ENCODE measurements at places on chromosomes 11 and 22.

DNA sequence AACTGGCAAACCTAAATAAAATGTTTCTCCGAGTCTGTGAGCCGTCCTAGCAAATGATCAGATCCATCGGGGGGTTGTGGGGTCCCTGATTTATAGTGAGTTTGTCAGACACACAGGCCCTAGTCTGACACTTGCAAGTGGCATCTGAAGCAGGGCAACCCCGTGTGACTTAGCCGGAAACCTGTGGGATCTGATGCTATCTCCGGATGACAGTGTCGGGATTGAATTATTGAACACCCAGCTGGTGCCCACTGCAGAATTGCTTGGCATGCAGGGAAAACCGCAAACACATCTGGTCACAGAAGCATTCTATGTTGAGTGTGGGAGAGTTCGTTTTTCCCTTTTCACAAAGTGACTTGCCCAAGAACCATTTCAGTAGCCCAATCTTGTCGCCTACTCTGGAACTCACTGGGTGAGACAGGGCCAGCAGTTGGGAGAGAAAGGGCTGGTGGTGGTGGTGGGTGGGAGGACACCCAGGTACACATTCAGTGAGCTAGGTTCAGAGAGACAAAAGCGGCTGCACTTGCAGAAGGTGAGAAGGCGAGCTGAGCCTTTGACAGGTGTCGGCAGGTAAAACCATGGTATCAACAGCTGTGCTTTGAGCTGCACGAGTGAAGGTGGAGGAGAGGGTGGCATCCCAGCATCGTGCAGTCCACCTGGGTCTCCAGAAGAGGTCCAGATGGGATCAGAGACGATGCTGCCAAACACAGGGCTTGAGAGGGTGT, 33.7 kb upstream of the B3GAT1 start:
- no peak for DNase-seq

DNA sequence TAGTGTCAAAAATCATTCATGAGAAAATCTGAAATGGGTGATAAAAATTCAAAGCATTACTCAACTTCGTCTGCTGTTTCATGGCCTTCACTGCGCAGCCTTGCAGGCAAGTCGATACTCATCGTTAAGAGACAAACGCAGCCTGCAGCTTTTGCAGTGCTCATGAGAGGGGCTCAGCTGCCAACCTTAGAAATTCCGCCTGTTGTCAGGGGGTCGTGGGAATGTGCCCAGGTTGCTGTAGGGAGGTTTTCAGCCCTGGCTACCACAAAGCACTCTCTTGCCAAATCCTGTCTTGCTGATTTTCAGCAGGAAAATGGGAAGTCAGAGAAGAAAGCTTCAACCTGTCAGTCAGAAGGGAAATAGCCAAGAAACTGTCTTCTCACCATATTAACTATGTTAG, 25.4 kb upstream of the GRAMD1B start:
- no peak for DNase-seq

DNA sequence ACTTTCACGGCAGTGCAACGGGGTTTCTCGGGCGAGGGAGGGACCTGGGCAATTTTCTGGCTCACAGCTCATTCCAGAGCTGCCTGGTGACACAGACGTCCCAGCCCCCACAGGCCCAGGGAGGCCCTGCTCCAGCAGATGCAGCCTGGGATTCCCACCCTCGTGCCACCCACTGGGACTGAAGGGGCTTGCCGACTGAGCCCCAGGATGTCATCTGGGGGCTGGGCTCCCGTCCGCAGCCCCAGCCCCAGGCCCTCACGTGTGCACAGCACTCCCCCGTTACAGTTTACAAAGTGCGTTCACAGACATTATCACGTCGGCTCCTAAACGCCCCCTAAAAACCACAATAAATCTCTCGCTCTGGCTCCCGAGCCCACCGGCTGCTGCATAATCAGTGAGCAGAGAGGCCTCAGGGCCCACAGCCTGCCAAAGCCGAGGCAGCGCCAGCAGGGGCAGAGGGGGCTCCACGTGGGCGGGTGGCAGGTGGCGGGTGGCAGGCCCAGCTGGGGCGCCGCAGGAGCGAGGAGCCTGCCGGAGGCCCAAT, 76.9 kb upstream of the TCF20 start:
- no peak for DNase-seq

DNA sequence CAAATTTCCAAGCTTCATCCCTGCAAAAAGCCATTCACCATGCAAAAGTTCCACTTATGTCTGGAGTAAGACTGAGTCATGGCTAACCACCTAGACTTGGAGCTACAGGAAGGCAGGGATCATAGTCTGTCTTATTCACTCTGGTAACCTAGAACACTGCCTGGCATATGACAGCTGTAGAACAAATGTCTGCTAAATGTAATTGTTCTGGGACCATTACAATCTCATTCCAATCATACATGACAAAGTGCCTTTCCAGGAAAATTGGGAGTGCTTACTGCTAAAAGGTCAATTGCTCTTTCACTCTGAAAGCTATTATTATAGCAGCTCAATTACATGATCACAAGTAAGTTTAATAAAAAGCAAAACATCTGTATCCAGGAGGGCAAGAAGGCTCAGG, 99.1 kb upstream of the CHRM4 start:
- no peak for DNase-seq

DNA sequence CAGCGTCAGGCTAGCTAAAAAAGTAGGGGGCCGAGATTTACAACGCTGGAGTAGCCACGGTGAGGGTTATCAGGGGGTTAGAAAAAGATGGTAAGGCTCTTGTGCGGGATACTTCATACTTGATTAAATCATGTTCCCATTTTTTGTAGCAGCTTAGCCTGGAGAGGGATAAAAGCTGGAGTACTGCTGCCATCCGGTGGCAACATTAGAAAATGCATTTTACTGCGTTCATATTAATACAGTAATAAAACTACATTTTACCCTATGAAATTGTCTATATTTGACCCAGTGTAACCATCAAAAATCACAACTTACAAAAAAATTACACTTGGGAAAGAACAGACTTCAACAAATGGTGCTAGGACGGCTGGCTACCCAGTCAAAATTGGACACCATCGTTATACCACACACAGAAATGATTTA, 17.3 kb downstream of the RPUSD4 start:
- no peak for DNase-seq

DNA sequence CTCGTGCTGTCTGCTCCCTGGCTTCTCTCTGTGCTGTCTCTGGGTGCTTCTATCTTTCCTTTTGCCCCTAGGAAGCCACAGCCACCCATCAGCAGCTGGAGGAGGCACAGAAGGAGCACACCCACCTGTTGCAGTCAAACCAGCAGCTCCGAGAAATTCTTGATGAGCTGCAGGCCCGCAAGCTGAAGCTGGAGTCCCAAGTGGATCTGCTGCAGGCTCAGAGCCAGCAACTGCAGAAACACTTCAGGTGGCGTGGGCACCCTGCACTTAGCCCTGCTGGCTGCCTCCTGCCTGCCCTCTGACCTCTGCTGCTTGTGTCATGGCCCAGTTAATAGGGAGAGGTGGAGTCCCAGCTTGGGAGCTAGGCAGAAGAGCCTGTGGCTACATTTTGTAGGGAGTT, 67.8 kb downstream of the CEP164 start:
- no peak for DNase-seq

DNA sequence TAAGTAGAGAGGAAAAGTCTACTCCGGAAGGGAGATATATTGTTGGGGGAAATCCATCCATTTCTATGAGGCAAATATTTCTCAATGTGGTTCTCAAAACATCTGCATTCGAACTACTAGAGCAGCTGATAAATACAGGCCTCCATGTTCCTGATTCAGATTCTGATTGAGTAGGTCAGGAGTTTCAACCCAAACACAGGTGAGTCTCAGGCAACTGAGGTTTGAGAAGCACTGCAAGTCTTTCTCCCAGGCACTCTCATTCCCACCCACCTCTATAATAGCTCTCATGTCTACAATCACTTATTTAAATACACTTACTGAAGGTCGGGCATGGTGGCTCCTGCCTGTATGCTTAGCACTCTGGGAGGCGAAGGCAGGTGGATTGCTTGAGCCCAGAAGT, 14.7 kb upstream of the ASPHD2 start:
- DNase-seq, result no peak
